Anterior cingulate cortex (tissue), 58 donors: ENCODE measurements at places on chromosomes 16 and 17.

- DNase-seq, result no peak
Measured at GRCh38 chr17:17200831-17201230, 5.3 kb downstream of the PLD6 start.

- DNase-seq, result no peak
Measured at GRCh38 chr17:78709119-78709681, 72.9 kb downstream of the CYTH1 start.

DNA sequence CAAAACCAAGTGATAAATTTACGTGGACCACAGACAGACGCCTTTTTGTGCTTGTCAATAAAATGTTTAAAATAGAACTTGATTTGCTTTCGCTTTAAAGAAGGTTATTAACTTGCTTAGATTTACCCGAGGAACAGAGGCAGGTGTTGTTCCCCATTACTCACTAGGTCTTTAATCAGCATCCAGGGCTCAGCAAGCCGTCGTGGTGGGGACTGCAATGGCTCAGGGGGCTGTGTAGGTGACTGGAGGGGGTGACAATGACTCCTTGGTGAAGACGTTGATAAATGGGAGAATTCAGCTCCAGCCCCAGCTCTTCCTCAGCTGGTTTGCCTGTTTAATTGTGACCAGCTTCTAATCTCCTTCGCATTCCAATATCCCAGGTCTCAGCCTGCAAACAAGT is 231.4 kb downstream of the TMEM114 start:
- no peak for DNase-seq

- DNase-seq, result no peak
Measured at GRCh38 chr17:66222798-66223350, 6.3 kb downstream of the APOH start.

DNA sequence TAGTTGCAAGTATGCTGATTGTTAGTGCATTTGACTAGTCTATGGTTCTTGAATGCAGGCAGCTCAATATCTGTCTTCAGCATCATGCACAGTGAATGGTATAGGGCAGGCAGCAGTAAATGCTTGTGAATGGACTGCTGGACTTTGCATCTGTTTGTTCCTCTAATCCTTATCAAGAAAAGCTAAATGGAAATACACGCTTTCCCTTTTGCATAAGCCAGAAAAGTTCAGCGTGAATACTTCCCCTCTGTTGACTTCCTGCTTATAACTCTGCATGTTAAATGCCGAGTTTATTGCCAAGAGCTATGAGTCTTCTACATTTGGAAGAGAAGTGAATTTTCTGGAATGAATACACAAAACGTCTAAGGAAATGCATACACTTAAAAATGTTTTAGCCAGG is 127.9 kb upstream of the CPHXL start:
- no peak for DNase-seq
